NCI-H2107 (cell line): ENCODE measurements at places on chromosomes 13 and 19.

DNA sequence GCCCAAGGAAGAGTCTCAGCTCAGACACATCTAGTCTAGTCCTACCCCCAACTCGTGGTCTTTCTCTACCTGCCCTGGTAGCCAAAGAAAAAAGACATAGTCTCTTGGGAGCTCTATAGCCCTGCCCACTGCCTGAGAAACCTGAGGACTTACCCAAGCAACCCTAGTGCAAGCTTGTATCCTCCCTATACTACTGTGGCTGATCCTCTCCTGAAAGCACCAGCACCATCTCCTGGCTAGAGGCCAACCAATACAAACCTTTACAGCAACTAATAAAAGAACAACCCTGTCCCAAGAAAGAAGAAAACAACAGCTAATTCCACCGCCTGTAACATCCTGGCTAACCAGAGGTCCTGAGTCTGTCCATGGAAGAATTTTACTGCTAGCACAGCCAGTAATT is 532.4 kb downstream of the SLITRK6 start:
- no peak for DNase-seq

DNA sequence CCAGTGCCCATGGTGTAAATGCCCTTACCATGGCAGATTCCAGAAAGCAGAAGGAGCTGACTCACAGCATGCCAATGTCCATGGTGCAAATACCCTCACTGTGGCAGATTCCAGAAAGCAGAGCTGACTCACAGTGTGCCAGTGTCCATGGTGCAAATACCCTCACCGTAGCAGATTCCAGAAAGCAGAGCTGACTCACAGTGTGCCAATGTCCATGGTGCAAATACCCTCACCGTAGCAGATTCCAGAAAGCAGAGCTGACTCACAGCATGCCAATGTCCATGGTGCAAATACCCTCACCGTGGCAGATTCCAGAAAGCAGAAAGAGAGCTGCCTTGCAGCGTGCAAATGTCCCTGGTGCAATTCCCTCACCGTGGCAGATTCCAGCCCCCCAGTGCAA is 163.8 kb upstream of the SOX1 start:
- DNase-seq, result no peak

DNA sequence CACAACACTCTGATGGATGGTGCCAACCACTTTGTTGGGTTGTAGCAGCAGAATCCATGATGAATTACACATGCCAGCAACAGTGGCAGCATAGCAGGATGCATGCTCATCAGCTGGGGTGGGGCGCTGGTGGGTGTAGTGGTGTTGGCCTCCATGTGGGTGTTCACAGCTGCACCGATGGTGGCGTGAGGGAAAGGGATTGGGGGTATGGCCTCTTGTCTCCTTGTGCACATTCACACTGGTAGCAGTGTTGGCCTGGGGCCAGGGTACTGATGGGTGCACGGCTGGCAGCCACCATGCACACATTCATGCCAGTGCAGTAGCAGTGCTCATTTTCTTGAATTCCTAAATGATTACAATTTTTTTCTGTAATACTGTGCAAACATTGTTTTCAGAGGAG is 2748.8 kb upstream of the PCDH20 start:
- DNase-seq, result no peak

DNA sequence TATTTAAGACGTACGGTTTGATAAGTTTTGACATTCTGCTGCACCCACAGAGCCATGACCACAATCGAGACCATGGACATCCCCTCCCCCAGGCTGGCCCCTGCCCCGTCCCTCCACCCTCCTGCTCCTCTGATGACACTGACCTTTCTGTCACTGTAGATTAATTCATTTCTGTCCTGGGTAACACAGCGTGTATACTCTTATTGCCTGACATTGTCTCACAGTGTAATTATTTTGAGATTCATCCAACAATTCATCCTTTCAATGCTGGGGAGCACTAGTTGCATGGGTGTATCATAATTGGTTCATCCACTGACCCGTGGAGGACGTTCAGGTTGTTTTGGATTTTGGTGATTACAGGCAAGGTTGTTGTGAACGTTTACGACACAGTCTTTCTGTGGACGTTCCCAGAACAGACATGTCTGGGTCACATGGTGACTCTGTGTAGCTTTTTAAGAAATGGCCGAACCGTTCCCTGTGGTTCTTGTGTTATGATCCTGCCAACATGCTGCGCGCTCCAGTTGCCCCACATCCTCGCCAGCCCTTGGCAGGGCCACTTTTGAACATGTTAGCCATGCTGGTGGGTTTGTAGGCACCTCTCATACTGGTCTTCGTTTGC is 41.9 kb downstream of the C13orf46 start:
- DNase-seq, result no peak

DNA sequence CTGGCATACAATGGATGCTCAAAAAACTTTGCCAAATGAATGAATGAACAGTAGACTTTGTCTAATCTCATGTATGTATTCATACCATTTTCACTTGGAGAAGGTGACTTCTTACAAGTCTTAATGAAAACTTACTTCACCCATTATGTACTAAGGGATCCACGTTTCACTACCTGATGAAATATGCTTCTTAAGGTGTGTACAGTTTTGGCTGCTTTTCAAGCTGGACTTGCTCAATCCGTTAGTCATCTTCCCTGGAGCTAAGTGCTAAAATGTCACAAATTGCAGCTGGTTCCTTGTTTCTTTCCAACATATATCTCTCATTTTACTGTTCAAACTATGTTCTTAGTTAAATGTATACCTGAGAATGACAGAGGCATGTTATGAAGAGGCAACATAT is 4.2 kb upstream of the CCNA1 start:
- DNase-seq, result no peak

GRCh38 chr13:33213024-33213768 is 72.4 kb downstream of the STARD13 start:
- DNase-seq, result no peak

GRCh38 chr13:25992076-25992475 is 59.7 kb downstream of the SHISA2 start:
- DNase-seq, result no peak

GRCh38 chr13:34208336-34208735 is 390.4 kb downstream of the RFC3 start:
- DNase-seq, result no peak

DNA sequence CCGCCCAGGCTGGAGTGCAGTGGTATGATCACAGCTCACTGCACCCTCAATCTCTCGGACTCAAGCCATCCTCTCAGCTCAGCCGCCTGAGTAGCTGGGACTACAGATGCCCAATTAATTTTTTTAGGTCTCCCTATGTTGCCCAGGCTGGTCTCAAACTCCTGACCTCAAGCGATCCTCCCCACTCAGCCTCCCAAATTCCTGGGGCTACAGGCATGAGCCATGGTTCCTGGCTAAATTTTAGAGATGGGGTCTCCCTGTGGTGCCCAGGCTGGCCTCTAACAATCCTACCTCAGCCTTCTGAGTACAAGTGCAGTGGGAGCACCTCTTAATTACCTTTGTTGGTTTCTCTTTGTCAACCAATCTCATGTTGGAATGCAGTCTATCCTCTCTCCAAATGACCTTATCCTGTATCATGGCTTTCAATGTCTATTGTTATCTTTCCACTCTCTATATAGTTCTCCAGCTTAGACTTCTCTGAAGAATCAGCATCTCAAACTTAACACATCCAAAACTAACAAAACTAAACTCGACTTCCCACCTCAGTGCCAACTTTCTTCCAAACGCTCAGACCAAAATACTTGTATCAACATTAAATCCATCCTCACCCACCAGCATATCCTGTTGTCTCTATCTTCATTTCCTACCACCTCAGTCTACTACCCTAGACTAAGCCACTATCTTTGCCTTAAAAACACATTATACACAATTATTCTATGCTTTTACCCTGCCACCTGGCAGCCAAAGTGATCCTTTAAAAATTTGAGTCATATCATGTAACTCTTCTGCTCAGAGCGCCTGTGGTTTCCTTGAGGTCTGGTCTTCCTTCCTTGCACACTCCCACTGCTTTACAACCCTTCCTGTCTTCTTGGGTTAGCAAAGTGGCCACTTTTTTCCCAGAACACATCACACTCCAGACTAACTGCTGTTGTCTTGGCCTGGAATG is 6.7 kb downstream of the TPT1 start:
- no peak for DNase-seq

DNA sequence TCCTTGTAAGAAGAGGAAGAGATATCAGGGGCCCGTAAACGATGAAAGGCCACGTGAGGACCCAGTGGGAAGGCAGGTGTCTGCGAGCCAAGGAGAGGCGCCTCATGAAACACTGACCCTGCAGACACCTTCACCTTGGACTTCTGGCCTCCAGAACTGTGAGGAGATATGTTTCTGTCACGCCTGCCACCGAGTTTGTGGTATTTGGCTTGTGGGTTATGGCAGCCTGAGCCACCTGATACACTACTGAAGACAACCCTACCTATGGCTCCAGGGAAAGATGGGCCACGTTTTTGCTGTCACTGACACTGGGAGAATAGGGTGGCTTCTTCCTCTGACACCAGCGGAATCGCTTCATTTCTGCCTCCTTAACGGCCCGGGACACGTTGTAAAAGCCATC is 217.5 kb upstream of the MAB21L1 start:
- DNase-seq, result no peak

DNA sequence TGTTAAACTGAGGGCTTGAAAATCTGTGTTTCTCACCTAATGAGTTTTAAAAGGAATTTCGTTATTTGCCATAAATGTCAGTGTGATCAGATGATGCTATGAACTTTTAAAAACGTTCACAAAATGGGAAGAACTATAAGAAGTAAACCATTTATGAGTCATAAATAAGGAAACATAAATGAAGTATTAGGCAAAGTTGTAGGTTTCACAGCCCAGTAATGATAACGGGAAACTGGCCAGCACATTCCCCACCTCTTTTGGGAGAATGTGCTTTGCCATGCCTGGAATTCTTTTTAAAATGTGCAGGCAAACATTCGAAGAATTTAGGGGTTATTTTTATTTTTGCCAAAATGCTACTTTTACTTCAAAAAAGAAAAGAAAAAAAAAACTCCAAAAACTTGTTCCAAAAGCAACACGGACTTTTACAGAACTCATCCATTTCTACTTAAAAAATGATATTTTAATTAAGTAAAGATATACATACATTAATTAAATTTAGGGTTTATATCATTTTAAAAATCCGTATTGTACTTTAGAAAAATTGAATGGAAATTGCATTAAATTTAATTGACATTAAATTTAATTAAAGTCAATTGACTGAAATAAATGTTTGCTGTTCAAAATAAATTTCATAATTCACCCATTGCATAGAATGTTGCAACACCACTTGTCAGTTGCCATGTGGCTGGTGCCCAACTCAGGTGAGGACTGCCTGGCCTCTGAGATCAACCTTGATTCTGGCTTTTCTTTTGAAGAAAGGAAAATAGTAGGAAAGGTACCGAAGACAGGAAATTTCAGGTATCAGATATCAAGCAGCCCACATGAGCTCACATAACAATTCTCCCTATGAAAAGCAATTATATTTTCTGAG is 1198.5 kb downstream of the EFNB2 start:
- DNase-seq, result no peak

- no peak for DNase-seq
These were observed 13.2 kb downstream of the RASA3 start for GRCh38 chr13:114119196-114119595.

GRCh38 chr13:58324161-58324560 is 692.6 kb downstream of the PCDH17 start:
- DNase-seq, result no peak

GRCh38 chr13:43872181-43872580 is 7.4 kb downstream of the CCDC122 start:
- no peak for DNase-seq

- DNase-seq, result peak; percentile 3
These were observed 234.3 kb downstream of the LMO7 start for GRCh38 chr13:75870397-75870903.

DNA sequence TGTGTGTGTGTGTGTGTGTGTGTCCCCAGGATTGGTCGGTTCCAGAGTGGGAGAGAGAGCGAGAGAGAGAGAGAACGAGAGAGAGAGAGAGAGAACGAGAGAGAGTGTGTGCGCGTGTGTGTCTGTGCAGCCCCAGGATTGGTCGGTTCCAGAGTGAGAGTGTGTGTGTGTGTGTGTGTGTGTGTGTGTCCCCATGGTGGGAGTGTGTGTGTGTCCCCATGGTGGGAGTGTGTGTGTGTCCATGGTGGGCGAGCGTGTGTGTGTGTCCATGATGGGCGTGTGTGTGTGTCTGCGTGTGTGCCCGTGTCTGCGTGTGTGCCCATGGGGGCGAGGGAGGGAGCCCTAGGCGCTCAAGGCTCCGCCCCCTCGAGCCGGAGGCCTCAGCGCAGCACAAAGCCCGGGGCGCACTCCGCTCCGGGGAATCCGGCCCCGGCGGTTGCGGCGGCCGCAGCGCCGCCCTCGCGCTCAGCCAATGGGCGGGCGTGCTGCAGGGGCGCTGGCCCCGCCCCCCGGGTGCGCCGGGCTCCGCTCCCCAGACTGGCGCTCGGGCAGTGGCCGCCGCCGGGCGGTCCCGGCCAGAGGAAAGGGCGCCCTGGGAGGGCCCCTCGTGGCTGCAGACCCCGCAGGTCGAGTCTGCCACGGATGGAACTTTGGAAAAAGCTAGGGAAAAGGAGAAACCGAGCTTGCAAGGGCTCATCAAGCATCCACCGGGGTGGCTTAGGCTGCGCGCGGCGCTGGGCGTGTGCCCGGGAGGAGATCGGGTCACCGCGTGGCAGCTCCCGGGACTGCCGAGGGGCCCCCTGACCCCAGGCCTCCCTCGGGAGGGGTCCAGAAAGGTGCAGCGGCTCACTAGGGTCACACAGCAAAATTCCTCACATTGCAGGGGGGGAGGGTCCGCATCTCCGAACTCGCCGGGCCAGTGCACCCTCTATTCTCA is 96.2 kb downstream of the INSR start:
- DNase-seq, result peak; percentile 73

GRCh38 chr13:33696530-33696929 is 121.4 kb upstream of the RFC3 start:
- DNase-seq, result no peak
